ENCODE measurements at places on chromosomes 16 and 17. TPM values are rescaled to one million over a fixed set of nuclear protein-coding genes. Genes with fewer than 3 reads are reported as not detected.
A peak's percentile ranks its signal among the peaks of the same experiment; 100 is the strongest.

NOG gene
- total RNA-seq: 7.4 TPM

CCL16 gene
- total RNA-seq: not detected

TAC4 gene
- total RNA-seq: not detected

HEATR3 gene
- total RNA-seq: 16.5 TPM

OTOP3 gene
- 0.74 TPM for total RNA-seq

KRTAP9-9 gene
- total RNA-seq: not detected

NUDT7 gene
- 3.4 TPM for total RNA-seq

DNA sequence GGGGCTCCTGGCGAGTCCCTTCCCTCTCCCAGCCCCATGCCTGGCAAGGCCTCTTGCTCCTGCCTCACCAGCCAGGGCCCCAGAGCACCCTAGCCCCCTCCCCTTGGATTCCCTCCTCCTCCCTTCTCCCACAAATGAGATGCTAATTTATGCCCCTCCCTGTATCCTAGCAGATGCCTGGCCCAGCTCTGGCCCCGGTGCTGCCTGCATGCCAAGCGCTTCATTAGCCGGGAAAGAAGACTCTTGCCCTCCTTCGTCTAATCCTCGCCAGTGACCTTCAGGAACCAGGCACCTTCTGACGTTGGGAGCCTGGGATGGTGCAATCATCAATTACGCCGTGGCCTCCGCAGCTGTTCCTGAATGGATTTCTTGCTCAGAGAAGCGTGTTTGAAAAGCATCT, 127.8 kb downstream of the SDK2 start:
- no peak overlapping the region for H3K4me3 ChIP-seq
- H3K36me3 ChIP-seq: no peaks in the 10 kb centered on the region
- no peak overlapping the region for H3K27ac ChIP-seq
- H3K27me3 ChIP-seq: no peaks in the 10 kb centered on the region
- no peaks in the 10 kb centered on the region for H3K4me1 ChIP-seq

- DNase-seq: peak; percentile 8
- H3K36me3 ChIP-seq: no peaks in the 10 kb centered on the region
- no peak overlapping the region for H3K4me3 ChIP-seq
- H3K27ac ChIP-seq: no peak overlapping the region
- H3K27me3 ChIP-seq: no peaks in the 10 kb centered on the region
- H3K4me1 ChIP-seq: no peaks in the 10 kb centered on the region
Observed at GRCh38 chr16:9670033-9670432, 512.2 kb downstream of the GRIN2A start.

- no peak for DNase-seq
- H3K4me3 ChIP-seq: no peak overlapping the region
- no peak overlapping the region for H3K27ac ChIP-seq
- H3K4me1 ChIP-seq: peaks cover 11% of the 10 kb centered on the region
- no peaks in the 10 kb centered on the region for H3K27me3 ChIP-seq
Observed at GRCh38 chr17:47703671-47704070, 9.7 kb downstream of the TBKBP1 start.

DNA sequence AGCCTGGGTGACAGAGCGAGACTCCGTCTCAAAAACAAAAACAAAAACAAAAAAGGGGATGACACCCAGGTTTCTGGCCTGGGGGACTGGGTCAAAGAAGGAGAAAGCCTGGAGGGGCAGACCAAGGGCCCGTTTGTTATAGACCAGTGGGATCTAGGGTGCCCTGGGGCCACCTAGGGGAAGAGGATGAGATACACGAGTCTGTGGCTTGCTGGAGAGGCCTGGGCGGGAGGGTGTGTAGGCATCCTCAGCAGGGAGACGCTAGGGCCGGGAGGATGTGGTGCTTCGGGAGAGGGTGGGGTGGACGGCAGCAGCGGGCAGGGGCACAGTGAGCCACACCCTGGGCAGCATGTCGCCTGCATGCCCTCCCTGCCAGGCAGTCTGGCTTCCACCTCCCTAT, 17.1 kb upstream of the CRK start:
- H3K27ac ChIP-seq: no peak overlapping the region
- no peak for DNase-seq

DNA sequence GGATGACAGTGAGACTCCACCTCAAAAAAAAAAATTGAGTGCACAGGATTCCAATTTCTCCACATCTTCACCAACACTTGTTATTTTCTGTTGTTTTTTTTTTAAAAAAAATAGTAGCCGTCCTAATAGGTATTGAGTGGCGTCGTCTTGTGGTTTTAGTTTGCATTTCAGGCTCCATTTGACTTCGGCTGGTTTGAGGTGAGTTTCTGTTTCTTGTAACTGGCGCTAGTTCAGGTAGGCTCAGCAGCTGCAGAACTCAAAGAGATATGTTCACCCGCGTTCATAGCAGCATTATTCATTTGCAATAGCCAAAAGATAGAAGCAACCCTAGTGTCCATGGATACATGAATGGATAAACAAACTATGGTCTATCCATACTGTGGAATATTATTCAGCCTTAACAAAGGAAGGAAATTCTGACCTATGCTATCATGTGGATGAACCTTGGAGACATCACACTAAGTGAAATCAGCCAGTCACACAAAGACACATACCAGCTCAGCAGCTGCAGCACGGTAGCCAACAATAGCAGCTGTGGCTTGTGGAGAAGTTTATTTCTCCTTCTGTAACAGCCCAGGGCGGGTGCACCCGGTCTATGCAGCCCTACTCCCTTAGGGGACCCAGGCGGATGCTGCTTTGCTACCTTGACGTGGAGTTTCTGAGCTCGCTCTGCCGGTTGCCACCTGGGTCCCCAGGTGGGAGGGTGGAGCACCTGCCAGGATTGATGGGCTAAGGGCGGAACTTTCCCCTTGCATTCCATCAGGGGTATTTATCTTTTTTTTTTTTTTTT, 44.9 kb downstream of the TMEM235 start:
- H3K27ac ChIP-seq: no peak overlapping the region
- H3K4me3 ChIP-seq: no peak overlapping the region
- no peaks in the 10 kb centered on the region for H3K36me3 ChIP-seq
- DNase-seq: no peak

DNA sequence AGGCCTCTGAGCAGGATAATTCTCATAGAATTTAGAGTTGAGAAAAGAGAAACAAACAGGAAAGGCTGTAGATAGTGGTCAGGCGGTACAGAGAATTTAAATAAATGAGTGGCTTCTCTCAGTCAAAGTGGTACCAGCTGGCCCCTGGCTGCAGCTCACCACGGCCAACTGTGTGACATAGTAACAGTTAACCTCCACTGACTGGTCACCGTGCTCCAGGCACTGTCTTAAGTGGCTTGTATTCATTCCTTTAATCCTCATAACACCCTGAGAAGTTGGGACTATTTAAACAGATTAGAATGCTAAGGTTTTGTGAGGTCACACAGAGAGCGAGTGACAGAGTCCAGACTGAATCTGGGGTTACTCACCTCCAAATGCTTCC, 108.9 kb downstream of the GNAO1 start:
- no peaks in the 10 kb centered on the region for H3K36me3 ChIP-seq
- H3K4me3 ChIP-seq: no peak overlapping the region
- peaks cover 17% of the 10 kb centered on the region for H3K4me1 ChIP-seq
- no peak overlapping the region for H3K27ac ChIP-seq
- no peaks in the 10 kb centered on the region for H3K27me3 ChIP-seq
- DNase-seq: no peak

DNA sequence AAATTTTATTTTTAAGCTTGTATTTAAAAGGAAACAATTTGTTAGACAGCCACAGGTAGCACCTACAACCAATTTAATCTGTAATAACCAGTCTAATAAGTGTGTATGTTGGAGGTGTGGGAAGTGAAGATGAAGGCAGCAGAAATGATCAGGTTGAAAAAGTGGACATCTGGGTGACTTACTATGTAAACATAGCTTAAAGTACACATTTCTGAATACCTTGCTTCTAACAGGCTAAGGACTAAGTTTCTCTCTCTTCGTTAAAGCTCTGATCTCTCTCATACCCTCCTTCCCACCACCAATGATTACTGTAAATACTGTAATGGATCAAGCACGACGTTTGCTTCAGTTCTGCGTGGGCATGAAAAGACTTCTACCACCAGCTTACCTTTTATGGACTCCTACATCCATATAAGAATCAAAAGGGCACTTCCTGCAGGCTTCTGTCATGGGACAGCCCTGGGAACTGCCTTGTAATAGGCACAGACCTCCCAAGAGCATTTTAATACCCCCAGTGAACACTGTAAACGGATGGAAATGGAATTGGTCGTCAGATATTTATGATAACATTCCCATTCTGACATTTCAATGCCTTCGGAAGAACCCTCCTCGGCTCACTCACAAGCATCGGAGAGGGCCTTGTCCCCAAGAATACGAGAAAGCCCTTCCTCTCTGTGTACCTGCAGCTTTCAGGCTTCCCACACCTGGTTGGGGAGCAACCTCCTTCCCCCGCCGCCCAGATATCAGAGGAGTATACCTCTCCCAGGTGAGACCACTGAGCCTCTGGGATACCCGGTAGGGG, 700 bp downstream of the CCDC43 start:
- H3K36me3 ChIP-seq: peaks cover 6% of the 10 kb centered on the region
- no peaks in the 10 kb centered on the region for H3K27me3 ChIP-seq
- peak overlapping the region; percentile 52 for H3K4me3 ChIP-seq
- peak overlapping the region; percentile 84 for H3K27ac ChIP-seq
- peaks cover 20% of the 10 kb centered on the region for H3K4me1 ChIP-seq

DNA sequence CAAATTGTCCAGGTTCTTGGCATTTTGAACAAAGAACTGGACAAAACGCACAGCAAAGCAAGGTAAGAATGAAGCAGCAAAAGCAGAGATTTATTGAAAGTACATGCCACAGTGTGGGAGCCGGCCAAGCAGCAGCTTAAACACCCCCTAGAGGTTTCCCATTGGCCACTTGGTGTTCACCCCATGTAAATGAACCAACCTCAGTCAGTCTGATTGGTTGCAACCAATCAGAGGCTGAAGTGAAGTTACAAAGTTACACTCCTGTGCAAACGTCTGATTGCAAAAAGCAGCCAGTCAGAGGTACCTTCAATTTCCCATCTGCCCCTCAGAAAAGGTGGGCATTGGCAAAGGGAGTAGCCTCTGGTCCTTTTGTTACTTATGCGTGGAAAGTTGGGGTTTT, 8.8 kb upstream of the ZNF263 start:
- H3K27me3 ChIP-seq: no peaks in the 10 kb centered on the region
- no peak overlapping the region for H3K27ac ChIP-seq
- no peak for DNase-seq
- H3K36me3 ChIP-seq: no peaks in the 10 kb centered on the region
- H3K4me3 ChIP-seq: no peak overlapping the region

DNA sequence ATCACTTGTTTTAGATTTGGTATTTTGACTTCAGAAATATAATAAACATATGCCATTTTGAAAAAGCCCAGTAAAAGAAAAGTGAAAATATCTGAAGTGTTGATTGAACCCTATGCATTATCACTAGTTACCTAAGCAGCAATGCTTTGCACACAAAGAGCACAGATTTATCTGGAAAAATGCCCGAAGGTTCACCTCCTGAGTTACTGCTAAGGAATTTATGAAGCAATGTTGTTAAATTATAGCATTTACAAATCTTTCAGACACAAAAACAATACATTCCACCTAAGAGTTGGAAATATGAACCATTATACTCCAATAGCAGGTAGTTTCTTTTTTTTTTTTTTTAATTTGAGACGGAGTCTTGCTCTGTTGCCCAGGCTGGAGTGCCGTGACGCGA, 38.9 kb upstream of the GHDC start:
- no peaks in the 10 kb centered on the region for H3K36me3 ChIP-seq
- H3K27ac ChIP-seq: no peak overlapping the region
- no peak for DNase-seq
- H3K27me3 ChIP-seq: no peaks in the 10 kb centered on the region
- peaks cover 29% of the 10 kb centered on the region for H3K4me1 ChIP-seq

- H3K27me3 ChIP-seq: no peaks in the 10 kb centered on the region
- no peaks in the 10 kb centered on the region for H3K36me3 ChIP-seq
- H3K4me3 ChIP-seq: no peak overlapping the region
- peak; percentile 83 for DNase-seq
Observed at GRCh38 chr16:27246439-27246838, 22.1 kb downstream of the NSMCE1 start.

GRCh38 chr16:528111-529011, 849 bp downstream of the CAPN15 start:
- no peaks in the 10 kb centered on the region for H3K27me3 ChIP-seq
- peak overlapping the region; percentile 98 for H3K27ac ChIP-seq
- H3K4me3 ChIP-seq: peak overlapping the region; percentile 96
- no peak for DNase-seq
- no peaks in the 10 kb centered on the region for H3K36me3 ChIP-seq

- no peak overlapping the region for H3K4me3 ChIP-seq
- no peaks in the 10 kb centered on the region for H3K27me3 ChIP-seq
- peak overlapping the region; percentile 12 for H3K27ac ChIP-seq
- no peak for DNase-seq
- H3K36me3 ChIP-seq: no peaks in the 10 kb centered on the region
- H3K4me1 ChIP-seq: peaks cover 17% of the 10 kb centered on the region
Observed at GRCh38 chr16:240559-240958, 5.9 kb downstream of the FAM234A start.

DNA sequence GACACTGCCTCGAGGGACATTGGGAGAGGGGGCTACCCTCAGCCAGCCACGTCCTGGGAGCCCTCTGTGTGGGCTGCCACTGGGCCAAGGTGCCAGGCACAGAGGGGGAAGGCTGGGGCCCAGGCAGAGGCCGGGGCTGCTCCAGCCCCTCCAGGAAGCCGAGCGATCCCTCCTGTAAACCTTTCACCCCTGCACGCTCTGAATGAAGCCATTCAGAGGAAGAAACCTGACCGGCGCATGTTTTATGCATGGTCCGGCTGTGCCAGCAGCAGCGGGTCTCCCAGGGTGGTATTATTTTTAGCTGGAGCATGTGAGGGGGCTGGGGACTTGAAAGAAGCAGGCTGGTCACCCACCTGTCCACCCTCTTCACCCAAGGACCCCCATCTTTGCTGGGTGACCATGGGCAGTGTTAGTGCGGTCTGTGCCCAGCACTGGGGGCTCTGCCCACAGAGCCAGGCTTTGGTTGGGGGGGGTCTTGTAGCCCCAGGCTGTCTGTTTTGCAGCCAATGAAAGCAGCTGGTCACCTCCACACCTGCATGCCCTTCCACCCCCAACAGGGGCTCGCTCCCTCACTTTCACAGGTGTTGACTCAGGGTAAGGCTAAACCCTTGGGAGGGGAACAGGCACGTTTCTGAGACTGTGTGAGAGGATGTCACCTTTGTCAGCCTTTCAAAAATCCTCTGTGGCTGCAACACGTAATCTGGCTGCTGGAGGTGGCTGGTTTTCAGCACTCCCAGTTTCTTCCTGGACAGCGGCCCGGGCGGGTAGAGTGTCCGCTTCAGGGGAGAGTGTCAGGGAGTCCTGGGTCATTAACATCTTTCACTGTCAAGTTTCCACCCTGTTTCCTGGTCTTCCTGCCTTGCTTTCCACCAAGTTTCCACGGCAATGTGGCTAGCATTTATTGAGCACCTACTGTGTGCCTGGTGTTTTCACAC, 77.1 kb upstream of the BRD7 start:
- H3K27me3 ChIP-seq: no peaks in the 10 kb centered on the region
- no peaks in the 10 kb centered on the region for H3K36me3 ChIP-seq
- no peak overlapping the region for H3K27ac ChIP-seq
- no peak for DNase-seq

GRCh38 chr16:17497648-17498047, 26.9 kb upstream of the XYLT1 start:
- peak; percentile 16 for DNase-seq
- no peaks in the 10 kb centered on the region for H3K36me3 ChIP-seq
- peaks cover 8% of the 10 kb centered on the region for H3K4me1 ChIP-seq
- no peak overlapping the region for H3K4me3 ChIP-seq

- H3K27ac ChIP-seq: peak overlapping the region; percentile 52
- no peak overlapping the region for H3K4me3 ChIP-seq
- DNase-seq: peak; percentile 84
- H3K27me3 ChIP-seq: no peaks in the 10 kb centered on the region
- H3K36me3 ChIP-seq: no peaks in the 10 kb centered on the region
Observed at GRCh38 chr17:9924735-9925191, 19.7 kb upstream of the RCVRN start.
